ENCODE measurements at places on chromosomes 11 and 22.

- no peak for DNase-seq
Measured at GRCh38 chr11:10352921-10353550, 48.2 kb downstream of the ADM start.

DNA sequence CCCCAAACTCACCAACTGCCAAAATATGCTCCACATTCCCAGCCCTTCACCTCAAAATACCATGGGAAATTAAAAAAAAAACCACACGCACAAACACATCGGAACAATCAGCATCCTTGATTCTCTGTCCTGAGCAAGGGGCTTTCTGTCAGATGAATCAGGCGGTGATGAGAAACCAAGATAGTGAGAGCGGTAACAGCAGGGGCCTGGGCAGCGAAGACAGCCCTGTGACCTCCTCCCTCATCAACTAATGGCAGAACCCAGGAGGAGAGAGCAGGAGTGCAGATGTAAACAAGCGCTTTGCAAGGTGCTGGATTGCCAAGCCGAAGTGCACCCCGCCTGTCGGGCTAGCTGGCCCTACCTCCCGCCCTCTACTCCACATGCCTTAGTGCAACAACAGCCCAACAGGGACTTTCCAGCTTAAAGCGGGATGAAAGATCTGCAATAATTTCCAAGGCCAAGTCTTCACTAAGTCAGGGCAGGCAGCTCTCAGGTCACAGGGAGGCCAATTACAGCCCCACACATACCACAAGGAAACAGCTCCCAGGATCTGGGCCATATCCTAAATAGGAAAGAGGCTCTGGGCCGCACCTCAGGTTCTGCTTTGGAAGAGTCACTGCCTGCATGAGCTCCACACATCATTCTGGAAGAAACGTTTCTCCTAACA lies 72.2 kb upstream of the BID start:
- no peak for DNase-seq

DNA sequence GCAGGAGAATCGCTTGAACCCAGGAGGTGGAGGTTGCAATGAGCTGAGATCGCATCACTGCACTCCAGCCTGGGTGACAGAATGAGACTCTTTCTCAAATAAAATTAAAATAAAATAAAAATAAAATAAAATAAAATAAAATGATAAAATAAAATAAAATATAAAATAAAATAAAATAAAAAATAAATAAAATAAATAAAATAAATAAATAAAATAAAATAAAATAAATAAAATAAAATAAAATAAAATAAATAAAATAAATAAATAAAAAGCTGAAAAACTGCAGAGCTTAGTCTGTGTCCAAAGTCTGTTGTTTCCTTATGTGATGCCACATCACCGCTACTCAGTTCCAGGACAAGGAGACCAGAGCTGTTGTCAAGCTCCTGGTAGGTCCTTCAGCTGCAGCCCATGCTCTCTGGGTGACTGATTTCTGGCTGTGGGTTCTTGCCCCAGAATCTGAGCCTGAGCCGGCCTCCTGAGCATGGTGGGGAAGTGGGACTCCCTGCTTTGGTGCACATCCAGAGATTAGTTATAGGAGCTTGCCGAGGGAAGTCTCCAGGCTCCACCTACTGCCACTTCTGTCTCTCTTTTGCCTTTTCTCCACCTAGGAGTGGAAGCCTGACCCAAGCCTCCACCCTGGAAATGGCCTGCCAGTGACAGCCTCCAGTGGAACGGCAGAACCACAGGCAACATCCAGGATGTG lies 31.3 kb upstream of the ADA2 start:
- no peak for DNase-seq

DNA sequence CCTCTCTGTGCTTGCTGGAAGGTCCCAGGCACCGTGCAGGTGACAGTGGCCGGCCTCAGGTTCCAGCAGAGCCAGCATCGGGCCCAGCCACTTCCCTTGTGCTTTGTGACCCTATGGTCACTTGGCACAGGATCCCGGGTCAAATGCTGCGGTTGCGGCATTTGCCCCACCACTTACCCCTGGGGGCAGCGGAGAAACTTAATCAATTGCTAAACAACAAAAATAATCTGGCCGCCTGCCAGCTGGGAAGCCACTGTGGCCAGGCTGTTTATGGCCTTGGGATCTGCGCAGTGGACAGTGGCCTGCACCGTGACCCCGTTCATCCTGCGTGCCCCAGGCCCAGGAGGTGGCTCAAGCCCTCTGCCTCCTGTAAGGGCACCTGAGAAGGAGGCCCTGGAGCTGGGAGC lies 65.0 kb downstream of the LRP5 start:
- no peak for DNase-seq

DNA sequence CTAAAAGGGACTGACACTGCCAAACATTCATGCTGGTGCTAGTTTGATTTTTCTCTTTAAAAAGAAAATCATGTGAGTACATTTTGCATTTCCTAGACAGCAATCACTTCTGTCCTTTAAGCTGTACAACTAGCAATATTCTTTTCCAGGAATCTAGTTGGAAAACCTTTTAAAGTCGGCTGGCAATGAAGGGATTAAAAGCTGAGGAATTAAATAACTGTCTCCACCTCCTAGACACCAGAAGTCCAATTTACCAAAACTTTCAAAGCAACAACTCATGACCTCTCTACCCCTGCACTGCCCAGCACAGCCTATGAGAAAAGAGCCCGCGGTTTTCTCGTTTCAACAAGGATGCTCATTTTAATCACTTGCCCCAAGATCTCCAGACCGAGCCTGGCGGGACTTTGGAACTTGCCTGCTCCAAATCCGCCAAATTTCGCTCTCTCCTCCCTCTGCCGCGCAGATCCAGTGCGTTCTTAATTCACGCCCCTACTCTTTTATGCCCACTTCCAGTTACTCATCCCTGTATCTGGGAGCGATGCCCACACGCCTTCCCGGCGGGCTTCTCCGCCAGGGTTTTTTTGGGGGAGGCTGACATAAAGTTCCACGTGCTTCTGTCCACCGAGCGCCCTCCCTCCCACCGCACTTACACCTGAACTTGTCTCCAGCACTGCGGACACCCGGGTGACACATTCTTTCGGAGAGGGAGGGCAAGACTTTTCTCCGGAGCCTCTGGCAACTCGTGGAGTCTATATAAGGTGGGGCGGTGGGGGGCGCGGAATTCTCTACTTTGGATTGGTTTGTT lies 2.5 kb downstream of the MPPED2 start:
- no peak for DNase-seq

DNA sequence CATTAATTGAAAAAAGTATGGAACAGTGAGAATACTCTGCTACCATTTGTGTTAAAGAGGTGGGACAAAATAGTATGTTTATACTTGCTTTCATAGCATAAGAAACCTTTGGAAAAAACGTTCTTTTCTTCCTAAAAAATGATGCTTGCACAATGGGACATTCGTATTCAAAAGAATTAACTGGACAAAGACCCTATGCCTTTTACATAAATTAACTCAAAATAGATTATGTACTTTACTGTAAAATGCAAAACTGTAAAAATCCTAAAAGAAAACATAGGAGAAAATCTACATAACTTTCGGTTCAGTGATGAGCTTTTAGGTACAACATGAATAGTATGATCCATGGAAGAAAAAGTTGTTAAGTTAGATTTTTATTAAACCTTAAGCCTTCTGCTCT lies 166.2 kb downstream of the NELL1 start:
- DNase-seq, result no peak

DNA sequence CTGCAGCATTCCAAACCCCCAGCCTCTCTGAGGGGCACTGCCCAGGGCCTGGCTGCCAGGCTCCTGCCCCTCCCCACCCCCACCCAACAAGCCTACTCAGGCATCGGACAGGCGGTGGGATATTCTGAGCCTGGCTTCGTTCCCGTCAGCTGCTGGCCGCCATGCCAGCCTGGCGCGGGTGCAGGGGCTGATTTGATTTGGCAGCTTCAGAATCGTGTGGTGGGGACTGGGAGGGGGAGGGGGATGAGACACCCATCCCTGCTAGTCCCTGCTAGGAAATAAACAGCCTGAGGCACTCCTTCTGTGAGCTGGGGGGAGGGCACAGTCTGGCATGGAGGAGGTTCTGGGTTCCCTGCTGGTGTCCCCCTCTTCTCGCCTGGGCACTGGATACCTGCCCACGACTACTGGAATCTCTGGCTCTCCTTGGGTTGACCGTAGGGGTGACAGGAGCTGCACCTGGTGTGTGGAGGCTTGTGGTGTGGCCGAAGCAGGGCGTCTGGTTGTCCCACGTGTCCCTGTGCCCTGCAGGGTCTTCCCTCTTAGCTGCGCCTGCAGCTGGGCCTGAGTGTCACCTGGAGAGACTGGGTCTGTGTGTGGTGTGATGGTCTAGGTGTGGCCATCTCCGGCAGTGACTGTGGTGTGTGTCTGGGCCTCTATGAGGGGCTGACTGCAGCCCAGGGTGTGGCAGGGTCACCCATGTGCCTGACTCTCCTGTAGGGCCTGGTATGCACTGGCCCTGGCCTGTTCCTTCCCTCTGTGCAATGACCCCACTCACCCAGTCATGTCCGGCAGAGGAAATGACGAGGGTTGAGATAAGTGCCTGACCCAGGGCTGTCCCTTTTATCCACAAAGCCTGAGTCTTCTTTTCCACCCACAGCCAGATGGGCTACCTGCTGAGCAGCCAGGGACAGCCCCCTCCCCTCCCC lies 42.2 kb downstream of the PDE2A start:
- no peak for DNase-seq

GRCh38 chr11:30411383-30411782 lies 88.5 kb downstream of the ARL14EP start:
- no peak for DNase-seq

GRCh38 chr11:46242041-46242951 lies 35.2 kb upstream of the CREB3L1 start:
- DNase-seq, result no peak

GRCh38 chr11:77300695-77301094 lies 791 bp downstream of the GDPD4 start:
- no peak for DNase-seq

- no peak for DNase-seq
Measured at GRCh38 chr22:22022255-22022840, 39.8 kb upstream of the TOP3B start.

- no peak for DNase-seq
Measured at GRCh38 chr11:69531717-69532088, 50.2 kb downstream of the LINC01488 start.

DNA sequence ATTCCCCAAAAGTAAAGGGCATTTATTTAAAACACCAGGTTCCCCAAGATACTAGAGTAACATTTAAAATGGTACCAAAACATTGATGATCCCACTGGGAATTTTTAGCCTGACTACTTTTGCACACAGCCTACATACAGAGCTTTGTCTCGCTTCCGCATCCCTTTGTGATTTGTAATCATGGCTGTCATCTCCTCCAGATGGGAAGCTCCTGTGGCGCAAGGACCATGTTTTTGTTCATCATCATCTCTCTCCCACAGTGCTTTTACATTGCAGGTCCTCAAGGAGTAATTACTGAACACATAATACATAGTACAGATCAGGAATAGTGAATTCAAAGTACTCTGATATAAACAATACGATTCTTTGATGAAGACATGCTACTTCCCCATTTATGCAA lies 231.2 kb upstream of the MTNR1B start:
- no peak for DNase-seq

- DNase-seq, result no peak
Measured at GRCh38 chr11:15045891-15046290, 27.5 kb upstream of the CALCB start.

DNA sequence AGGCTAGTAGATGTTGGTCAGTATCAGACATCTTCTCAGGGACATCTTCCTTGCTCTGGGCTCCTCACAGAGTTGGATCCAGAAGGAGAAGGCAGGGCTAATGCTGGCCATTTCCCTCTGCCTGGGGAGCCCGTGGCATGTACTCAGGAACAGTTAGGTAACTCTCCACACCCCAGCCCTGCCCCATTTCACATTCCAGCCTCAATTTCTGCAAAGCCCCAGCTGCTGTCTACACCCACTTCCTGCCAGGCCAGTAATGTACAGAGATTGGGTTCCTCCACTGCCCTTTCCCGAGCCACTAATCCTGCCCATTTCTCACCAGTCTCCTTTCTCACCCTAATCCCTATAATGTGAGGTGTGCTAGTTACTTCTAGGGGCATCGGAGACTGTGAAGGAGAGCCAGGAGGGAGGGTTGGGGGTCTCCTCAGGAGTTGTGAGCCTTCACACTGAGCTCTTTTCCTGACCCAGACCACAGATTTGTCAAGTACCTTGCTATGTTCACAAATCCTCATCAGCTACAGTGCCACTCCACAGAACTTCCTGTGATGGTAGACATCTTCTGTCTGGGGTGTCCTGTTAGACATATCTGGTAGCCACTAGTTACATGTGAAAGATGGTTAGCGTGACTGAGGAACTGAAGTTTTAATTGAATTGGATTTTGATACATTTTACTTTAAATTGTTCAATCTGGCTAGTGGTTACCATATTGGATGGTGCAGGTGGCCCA lies 1.3 kb upstream of the SEC14L3 start:
- no peak for DNase-seq

- no peak for DNase-seq
Measured at GRCh38 chr11:7019500-7020182, 505 bp downstream of the ZNF214 start.

- DNase-seq, result no peak
Measured at GRCh38 chr22:36734171-36735058, 30.9 kb upstream of the CACNG2 start.

DNA sequence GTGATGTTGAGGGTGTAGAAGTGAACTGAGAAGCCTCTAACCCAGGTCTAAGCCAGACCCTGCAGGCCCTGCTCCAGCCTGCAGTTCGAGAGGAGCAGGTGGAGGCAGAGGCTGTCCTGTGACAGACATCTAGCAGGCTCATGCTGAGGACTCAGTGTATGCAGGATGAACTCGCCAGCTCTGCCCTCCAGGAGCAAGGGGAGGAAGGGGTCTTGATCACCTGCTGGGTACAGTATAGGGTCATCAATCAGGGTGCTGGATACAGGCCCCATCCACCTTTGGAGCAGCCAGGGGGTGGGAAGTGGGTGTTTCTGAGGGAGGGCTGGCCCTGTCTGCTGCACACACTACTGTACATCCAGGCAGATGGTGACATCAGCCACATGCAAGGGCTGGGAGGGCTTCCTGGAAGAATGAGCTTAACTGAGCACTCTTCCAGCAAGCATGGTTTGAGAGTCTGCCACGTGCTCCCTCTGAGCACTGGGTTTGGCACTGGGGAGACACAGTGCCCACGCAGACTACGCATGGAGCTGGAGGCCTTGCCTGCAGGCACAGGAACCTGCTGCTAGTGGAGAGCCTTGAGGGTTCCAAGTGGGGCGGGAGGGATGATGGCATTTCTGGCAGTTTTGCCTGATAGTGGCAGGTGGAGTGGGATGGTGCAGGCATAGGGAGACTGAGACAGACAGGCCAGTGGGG lies 9.2 kb downstream of the MAPK8IP1 start:
- DNase-seq, result no peak

GRCh38 chr22:37165940-37166674 lies 16.4 kb upstream of the IL2RB start:
- DNase-seq, result peak; percentile 26

All from activated CD4-positive, alpha-beta T cell treated with anti-CD3 and anti-CD28 coated beads, Interleukin-2, Interleukin-6, amounts not matched to agents 100 ng/mL and 50 ng/mL, durations not matched to agents 16 hours and 8 hours (primary cell).